WERI-Rb-1 (cell line): ENCODE measurements at places on chromosomes 16 and 17.

DNA sequence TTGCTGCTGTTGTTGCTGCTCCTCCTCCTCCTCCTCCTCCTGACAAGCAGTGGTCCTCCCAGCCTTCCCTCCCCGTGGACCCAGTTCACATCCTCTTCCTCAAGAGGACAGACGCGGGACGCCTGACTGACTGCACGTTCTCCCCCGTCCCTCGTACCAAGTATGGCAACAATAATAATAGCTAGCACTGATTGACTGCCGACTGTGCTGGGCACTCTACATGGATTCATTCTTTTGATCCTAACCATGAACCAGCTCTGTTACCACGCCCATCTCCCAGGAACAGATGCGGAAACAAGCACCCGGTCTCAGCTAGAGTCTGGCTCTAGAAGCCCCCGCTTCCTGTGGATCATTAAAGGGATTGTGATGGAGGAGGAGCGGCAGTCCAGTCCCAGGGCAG is 78.0 kb downstream of the GNAO1 start:
- DNase-seq, result no peak

DNA sequence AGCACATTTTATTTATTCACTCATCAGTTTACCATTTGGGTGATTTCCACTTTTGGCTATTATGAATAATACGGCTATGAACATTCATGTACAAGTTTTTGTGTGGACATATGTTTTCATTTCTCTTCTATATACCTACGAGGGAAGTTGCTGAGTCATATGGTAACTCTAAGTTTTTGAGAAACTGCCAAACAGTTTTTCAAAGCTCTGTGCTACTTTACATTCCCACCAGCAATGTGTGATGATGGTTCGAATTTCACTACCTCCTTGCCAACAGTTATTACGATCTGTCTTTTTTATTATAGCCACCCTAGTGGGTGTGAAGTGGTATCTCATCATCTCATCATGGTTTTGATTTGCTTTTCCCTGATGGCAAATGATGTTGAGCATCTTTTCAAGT is 63.7 kb upstream of the MRTFB start:
- no peak for DNase-seq

DNA sequence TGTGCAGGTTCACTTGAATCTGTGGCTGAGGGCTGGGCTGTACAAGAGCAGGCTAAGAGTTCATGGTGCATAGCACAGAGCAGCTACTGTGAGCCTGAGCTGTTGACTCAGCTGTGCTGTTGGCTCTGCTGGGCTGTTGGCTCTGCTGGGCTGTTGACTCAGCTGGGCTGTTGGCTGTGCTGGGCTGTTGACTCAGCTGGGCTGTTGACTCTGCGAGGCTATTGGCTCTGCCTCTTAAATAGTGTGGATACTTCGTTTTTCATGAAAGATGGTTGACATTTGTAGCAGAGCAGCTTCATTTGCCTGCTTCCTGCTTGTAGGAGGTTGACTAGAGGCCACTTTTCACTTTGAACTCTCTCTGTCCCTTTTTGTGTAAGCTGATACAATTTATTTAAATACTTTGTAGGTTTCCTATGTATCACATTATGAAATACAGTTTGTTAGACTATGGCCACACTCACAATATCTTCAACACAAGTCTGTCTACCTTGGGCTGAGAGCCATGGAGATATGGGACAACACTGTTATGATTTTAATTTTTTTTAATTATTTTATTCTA is 40.3 kb upstream of the CCNF start:
- no peak for DNase-seq

- no peak for DNase-seq
These were observed 10.8 kb downstream of the LYRM1 start for GRCh38 chr16:20911361-20911760.

GRCh38 chr17:63332286-63332685 is 113.8 kb downstream of the CYB561 start:
- DNase-seq, result no peak

GRCh38 chr17:35089586-35090296 is 26.2 kb upstream of the RFFL start:
- no peak for DNase-seq
